ENCODE measurements at places on chromosomes 12 and 14. TPM values are rescaled to one million over a fixed set of nuclear protein-coding genes. Genes with fewer than 3 reads are reported as not detected.

FSCB gene
- not detected for total RNA-seq

PTCSC3 gene
- not detected for total RNA-seq

MUCL1 gene
- not detected for total RNA-seq

GRCh38 chr12:12665194-12665593 is 30.8 kb downstream of the GPR19 start:
- no peak for DNase-seq

GRCh38 chr14:94770815-94771157 is 873 bp upstream of the GSC start:
- no peak for DNase-seq

RPL10L gene
- not detected for total RNA-seq

PDZRN4 gene
- not detected for total RNA-seq

- DNase-seq = no peak
These were observed 5.5 kb downstream of the UBE3B start for GRCh38 chr12:109482894-109483293.

GRCh38 chr12:356276-356988 is 32.7 kb downstream of the KDM5A start:
- no peak for DNase-seq

DNA sequence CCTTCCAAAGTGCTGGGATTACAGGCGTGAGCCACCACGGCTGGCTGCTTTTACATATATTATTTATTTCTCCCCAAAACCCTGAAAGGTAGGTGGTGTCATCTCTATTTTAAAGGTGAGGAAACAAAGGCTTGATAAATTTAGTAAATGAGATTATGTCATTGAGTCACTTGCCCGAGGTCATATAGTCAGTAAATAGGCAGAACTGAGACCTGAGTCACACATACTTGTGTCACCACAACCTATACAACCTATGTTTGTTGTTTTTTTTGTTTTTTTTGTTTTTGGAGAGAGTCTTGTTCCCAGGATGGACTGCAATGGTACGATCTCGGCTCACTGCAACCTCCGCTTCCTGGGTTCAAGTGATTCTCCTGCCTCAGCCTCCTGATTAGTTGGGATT is 12.8 kb downstream of the TSFM start:
- DNase-seq = no peak

FANCM gene
- total RNA-seq = 11.4 TPM

GRCh38 chr14:60644666-60645065 is 4.6 kb downstream of the SIX1 start:
- no peak for DNase-seq

- peak; percentile 20 for DNase-seq
These were observed at the start of gene ABCC9 for GRCh38 chr12:21940549-21941505. ABCC9 (minus strand) TSS chr12:21941426; CDS start chr12:21936674, 4,752 bp downstream.

GRCh38 chr12:131850856-131851559 is 22.8 kb downstream of the MMP17 start:
- peak; percentile 33 for DNase-seq

C12orf50 gene
- total RNA-seq = 0.16 TPM

GRCh38 chr12:10409392-10409791 is at the start of gene KLRC4:
KLRC4 (minus strand) TSS chr12:10409757; CDS start chr12:10409575, 182 bp downstream.
- no peak for DNase-seq

GRCh38 chr14:95229749-95230148 is 72.4 kb upstream of the DICER1 start:
- DNase-seq = no peak

- DNase-seq = no peak
These were observed 42.2 kb upstream of the APPL2 start for GRCh38 chr12:105278043-105278697.

- peak; percentile 62 for DNase-seq
These were observed 70.2 kb upstream of the GPHB5 start for GRCh38 chr14:63388766-63389431.

DNA sequence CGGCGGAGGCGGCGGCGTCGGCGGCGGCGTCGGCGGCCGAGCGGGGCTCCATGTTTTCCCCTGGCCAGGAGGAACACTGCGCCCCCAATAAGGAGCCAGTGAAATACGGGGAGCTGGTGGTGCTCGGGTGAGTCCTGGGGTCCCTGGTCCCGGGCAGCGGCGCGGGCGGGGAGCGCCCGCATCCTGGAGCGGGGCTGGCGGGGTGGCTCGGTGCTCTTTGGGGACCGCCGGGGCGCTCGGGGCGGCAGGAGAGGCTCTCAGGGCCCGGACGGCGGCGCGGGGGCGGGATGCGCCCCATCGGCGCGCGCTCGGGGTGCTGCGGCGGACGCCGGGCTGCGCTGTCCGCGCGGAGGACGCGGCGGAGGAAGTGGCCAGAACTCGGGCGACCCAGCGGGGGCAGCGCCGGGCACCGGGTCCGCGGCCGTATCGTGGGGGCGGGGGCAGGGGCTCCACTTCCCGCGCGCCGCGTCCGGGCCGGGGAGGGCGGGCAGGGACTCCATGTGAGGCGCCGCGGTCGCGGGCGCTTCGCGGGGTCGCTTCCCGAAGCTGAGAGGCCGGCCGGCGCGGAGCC is 485 bp downstream of the PELI2 start:
- peak; percentile 54 for DNase-seq

IFI27L1 gene
- 15.9 TPM for total RNA-seq

FAM181A gene
- total RNA-seq = not detected

DNA sequence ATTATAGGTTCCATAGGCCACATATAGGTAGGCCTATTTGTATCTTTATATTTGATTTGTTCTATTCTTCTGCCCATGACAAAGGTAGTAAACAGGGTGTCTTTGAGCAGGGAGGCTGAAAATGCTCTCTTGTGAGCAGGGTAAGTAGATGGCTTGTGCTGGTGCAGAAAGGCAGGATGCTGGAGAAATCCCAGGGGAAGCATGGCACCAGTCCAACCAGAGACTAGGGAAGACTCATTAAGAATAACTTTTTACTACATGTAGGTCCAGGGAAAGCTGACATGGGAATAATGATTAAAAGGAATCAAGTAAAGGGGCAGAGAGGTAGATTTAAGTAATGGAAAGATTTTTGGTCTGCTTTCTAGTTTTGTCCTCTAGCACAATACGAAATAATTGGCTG is 245.0 kb downstream of the RGS6 start:
- DNase-seq = no peak

CD69 gene
- total RNA-seq = 143 TPM

DNA sequence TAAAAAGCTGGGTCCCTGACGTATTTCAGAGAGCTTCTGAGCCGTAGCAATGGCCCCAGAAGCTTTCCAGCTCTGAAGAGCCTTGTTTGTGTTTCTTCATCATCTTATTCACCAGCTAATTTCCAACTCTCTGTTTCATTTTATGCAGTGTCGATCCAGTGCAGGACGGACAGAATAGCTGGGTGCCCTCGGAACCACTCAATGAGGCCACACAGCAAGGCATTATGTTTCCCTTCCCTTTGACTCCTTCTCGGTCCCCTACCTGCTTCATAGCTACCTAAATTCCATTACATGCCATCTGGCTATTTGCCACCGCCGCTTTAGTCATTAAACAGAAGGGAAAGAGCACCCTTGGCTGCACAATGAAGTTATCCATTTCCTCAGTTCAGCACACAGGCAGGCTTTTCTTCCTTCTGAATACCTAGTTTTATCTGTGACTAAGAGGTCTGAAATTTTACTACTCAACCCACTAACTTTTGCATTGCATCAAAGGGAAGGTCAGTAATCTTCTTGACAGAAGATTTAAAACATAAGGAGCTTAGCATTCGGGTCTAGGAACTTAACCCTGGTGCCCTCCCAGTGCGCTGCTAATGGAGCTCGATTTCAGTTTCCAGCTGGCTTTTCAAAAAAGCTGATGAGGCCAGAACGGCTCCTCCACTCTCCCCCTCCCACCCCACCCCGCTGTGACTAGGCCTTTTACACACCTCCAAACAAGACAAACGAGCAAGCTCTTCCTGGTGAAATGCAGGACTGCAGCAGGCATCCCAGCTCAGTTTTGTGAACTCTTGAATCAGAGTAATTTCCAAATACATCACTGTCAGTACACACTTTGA is 176.8 kb downstream of the GXYLT1 start:
- DNase-seq = no peak

DNA sequence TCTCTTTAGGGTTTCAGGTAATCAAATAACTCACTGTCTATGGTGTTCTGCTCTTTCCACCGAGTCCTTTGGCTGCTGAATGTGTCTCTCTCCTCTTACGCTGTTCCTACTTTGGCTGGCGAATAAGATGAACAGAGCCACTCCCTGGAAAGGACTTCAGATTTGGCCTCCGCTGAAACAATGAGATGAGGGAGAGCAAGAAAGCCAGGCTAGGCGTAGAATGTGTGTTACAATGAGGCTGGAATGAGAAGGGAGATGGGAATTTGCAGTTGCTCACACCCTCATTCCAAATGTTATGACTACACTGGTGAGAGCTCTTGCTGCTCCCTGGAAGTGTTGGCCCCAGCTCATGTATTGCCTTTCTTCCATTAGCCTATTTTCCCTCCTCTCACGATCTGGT is at the start of gene MFAP5:
TSS of gene MFAP5 (minus strand) at position 234 of the 400 bp plus-strand sequence. CDS start 722 bp downstream, outside the sequence.
- no peak for DNase-seq

DNA sequence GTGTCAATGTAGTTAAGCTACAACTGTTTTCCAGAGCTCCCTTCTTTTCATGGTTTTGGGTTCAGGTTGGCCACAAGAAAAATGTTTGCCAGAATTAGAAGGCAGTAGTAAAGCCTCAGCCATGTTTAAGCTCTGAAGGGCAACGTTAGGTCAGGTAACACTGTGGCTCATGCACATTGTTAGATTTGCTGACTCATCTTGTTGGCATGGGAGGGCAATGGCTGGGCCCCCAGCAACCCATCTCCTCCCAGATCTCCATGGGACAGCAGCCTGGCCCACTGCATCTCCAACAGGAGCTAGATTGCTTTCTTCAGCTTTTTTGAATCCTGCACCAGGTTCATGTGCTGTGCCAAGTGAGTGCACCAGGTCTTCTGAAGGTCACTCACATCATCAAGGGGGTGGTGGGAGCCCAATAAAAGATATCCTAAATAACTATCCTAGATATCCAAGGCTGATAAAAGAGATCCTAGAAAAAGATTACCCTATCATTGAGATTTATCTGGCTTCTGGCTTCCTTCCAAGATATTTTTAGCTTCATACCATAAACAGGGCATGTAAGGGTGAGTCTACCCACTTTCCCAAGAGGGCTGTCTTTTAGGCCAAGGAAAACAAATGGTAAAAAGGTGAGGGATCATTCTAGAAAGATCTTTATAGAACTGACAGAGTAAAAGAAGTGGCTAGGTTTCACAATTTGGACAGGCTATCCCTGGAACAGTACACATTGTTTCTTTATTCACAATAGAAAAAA is 28.9 kb downstream of the PTGER2 start:
- no peak for DNase-seq

TAS2R31 gene
- 0.58 TPM for total RNA-seq

GALNT16 gene
- total RNA-seq = 0.56 TPM

GRCh38 chr12:28830491-28830890 is 318.6 kb upstream of the FAR2 start:
- DNase-seq = no peak

MANSC1 gene
- total RNA-seq = 0.43 TPM

GRCh38 chr14:55005071-55005470 is 21.8 kb downstream of the WDHD1 start:
- DNase-seq = no peak

- DNase-seq = no peak
These were observed 4.0 kb upstream of the KCNH3 start for GRCh38 chr12:49534731-49535278.

SMIM41 gene
- total RNA-seq = not detected

GRCh38 chr12:6788972-6789924 is at the start of gene CD4:
CD4 (plus strand) TSS chr12:6789528; CDS start chr12:6800139, 10,611 bp downstream.
- peak; percentile 54 for DNase-seq

CLEC6A gene
- total RNA-seq = not detected

INHBC gene
- total RNA-seq = not detected

DNA sequence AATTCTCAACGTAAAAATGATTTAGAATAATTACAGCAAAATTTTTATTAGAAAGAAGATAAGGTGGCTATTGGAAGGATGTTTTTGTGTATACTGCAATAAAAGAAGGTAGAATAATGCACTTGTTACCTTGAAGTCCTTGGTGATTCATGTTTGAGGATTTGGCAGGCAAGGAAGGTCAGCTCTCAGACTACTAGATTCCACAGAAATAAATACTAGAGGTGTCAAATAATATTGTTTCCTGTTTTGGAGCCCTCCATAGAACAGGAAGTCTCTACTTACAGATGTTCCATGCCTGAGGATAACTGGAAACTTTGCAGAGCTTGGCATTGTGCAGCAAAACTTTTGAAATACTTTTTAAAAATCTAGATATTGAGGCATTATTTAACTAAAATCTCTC is 284.3 kb upstream of the SYT1 start:
- no peak for DNase-seq

DNA sequence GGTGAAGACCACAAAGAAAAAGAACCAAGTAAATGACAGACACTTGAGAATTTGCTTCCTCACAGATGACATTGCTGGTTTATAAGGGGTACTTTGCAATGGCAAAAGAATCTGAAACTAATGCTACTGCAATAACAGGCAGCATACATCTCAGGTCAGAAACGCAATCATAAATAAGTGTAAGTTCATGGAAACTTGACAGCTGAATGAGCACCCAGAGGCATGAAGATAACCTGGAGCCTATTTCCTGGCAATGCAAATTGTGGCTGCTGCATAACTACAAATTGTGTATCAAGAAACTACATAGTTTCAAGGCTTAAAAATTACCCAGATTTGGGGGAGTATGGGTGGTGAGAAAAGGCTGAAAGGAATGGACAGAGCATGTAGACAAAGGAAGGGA is 8.5 kb upstream of the MYO1A start:
- DNase-seq = no peak

GRCh38 chr12:11793921-11794710 is 144.6 kb downstream of the ETV6 start:
- DNase-seq = no peak

DNA sequence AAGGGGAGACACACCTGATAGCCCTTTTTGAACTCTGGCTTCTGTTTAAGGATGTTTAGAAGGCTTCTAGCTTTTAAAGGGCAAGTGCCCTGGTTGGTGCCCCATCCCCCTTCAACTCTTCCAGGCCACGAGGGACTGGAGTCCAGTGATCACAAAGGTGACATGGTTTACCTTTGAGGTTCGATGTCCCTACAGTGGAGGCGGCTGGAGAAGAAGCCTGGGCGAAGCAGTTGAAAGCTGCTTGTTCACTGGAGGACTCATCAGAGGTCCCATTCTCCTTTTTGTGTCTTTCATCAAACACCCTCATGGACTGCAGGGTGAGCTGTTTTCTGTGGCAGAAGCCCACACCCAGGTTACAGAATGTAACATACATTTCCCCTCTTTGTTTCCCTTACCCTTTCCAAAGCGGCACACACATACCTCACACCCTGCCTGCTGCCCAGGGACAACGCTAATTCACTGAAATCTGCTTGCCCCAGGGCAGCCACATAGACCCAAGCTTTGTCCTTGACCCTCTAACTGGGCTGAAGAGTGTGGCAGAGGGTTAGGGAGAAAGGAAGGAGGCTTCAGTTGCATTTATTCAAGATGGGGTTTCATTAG is 7.7 kb downstream of the TBX3 start:
- DNase-seq = no peak

- DNase-seq = no peak
These were observed 69.0 kb downstream of the IFT81 start for GRCh38 chr12:110193196-110193595.

RAB15 gene
- 3.4 TPM for total RNA-seq

- no peak for DNase-seq
These were observed 23.4 kb upstream of the TMX1 start for GRCh38 chr14:51216602-51217001.
